Natural killer cell (primary cell): ENCODE measurements at places on chromosomes 13 and 19.
A peak's percentile ranks its signal among the peaks of the same experiment; 100 is the strongest.

- no peak for DNase-seq
Observed at GRCh38 chr19:19758164-19758563, 25.3 kb upstream of the ZNF14 start.

GRCh38 chr19:16076154-16076957, at the start of gene TPM4:
Gene TPM4, plus strand, starts transcription at chr19:16076495. Its CDS starts 71 bp downstream, at chr19:16076566.
- DNase-seq: peak; percentile 91

DNA sequence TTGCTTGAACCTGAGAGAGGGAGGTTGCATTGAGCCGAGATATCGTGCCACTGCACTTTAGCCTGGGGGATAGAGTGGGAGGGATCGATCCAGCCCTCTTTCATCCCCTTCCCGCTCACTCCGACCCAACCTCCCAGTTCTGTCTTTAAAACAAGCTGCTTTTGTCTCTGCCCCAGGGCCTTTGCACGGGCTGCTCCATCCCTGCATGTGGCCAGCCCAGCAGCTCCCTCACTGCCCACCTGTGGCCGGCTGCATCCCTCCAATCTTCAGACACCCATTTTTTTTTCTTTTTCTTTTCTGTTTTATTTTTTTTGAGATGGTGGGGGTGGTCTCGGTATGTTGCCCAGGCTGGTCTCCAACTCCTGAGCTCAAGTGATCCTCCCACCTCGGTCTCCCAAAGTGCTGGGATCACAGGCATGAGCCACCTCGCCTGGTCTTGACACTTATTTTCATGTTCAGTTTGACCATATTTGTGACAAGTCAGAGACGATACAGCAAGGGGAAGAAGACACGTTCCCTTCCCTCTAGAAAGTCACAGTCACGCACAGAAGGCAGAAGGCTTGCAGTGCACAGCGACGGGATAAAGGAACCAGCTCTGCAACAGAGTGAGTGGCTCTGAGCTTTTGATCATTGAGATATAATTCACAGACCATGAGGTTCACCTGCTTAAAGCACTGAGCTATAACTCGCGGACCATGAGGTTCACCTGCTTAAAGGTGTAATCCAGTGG, 31.8 kb downstream of the EFNA2 start:
- DNase-seq: no peak

GRCh38 chr13:39729156-39729555, 73.7 kb downstream of the COG6 start:
- no peak for DNase-seq

DNA sequence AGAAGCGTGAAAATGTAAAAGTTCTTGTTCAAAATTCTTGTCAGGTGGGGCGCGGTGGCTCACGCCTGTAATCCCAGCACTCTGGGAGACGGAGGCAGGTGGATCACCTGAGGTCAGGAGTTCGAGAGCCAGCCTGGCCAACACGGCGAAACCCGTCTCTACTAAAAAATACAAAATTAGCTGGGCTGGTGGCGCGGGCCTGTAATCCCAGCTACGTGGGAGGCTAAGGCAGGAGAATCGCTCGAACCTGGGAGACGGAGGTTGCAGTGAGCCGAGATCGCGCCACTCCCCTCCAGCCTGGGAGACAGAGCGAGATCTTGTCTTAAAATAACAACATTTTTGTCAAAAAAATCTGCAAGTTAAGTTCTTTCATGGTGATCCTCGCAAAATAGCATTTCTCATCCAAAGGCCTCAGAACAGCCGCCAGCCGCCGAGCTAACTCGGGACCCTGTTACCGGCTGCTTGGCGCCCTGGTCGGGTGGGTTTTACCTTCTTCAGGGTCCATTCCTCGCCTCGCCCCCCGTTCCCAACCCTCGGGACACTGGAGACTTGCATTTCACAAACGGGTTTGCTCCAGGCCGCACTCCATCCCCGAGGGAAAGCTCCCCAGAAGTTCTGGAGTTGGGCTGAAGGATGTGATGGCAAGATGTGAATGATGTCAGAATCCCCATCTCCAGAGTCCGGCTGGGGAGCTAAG, 1.6 kb downstream of the LATS2 start:
- DNase-seq: no peak

DNA sequence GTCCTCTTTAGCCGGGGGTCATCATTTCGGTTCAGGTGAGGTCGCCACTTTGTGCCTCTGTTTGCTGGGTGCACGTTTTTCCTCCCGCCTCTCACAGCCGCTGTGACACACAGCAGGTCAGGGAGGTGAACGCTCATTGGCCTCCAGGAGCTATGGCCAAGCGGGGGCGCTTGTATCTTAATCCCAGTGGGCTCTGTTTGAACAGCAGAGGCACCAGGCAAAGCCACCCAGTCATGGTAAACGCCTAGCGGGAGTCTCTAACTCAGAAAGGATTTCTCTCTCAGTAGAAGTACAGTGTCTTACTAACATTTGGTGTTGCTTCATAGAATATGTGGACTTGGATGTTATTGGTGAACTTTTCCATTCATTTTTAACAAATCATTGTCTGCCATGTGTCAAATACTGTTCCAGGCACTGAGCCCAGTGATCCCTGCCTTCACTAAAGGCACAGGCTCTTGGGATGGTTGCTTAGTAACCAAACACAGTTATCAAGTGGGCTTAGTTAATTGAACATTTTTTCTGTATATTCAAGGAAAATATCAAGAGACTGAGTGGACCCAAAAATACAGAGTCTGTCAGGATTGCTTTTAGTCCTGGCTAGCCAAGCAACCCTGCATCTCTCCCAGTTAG, 186.7 kb downstream of the STK24 start:
- no peak for DNase-seq

- DNase-seq: no peak
Observed at GRCh38 chr13:101454767-101455166, 2.3 kb downstream of the ITGBL1 start.

DNA sequence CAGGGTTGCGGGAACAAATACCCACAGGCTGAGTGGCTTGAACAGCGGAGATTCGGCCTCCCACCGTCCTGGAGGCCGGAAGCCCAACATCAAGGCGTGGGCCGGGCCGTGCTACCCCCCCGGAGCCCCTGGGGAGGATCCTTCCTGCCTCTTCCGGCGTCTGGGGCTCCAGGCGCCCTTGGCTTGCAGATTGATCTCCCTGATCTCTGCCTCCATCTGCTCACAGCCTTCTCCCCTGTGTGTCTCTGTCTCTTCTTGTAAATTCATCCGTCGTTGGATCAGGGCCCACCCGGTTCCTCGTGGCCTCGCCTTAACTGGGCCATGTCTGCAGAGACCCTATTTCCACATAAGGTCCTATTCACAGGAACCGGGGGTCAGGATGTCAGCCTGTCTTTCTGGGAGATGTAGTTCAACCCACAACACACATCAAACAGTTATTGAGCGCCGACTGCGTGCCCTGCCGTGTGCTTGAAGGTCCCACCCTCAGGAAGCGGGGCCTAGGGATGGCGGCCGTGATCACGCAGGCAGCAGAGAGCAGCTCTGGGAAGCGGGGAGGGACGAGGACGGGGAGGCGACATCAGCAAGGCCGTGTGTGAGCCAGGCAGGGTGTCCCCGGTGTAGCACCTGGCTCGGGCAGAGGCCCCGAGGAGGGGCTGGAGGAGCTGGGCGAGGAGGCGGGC, 21.3 kb downstream of the HCN2 start:
- DNase-seq: no peak

- DNase-seq: no peak
Observed at GRCh38 chr13:110130431-110130830, 176.5 kb downstream of the COL4A1 start.

- no peak for DNase-seq
Observed at GRCh38 chr13:38166116-38166515, 183.5 kb upstream of the UFM1 start.

- DNase-seq: no peak
Observed at GRCh38 chr13:85461621-85462020, 337.6 kb downstream of the SLITRK6 start.

- no peak for DNase-seq
Observed at GRCh38 chr13:111395511-111396393, 75.3 kb downstream of the TEX29 start.

GRCh38 chr19:2992958-2993357, 15.6 kb downstream of the TLE6 start:
- no peak for DNase-seq

DNA sequence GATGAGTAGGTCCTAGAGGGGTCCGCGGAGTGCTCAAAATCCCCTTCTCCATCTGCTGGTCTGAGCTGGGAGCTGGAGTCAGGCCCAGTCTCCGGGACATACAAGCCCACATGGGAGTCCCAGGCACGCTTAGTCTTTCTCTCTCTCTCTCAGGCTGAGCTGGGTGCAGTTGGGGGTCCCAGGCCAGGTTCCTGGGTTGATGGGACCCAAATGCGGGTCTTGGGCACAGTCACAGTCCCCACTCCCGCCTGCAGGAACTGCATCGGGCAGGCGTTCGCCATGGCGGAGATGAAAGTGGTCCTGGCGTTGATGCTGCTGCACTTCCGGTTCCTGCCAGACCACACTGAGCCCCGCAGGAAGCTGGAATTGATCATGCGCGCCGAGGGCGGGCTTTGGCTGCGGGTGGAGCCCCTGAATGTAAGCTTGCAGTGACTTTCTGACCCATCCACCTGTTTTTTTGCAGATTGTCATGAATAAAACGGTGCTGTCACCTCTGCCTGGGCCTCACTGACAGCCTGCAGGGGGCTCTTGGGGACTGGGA, 23.8 kb downstream of the CYP4F12 start:
- DNase-seq: no peak

GRCh38 chr19:1279782-1280341, 4.5 kb downstream of the FAM174C start:
- DNase-seq: peak; percentile 89

DNA sequence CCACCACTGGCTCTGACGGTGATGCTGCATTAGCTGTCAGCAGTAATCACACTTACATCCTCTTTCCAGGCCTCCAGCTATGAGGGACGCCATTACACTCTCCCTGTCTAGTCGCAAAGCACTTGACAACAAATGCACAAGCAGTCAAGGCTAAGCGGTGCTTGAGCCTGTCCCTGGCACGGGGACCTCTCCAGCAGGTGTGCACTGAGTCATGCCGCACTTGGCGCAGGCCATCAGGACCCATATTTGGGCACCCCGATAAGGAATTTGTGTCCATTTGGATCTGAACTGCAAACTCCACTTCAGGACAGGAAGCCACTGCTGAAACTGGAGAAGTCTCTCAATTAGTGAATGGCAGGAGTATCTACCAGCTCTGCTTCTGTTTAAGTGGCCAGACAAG, 301.9 kb upstream of the OBI1 start:
- no peak for DNase-seq

DNA sequence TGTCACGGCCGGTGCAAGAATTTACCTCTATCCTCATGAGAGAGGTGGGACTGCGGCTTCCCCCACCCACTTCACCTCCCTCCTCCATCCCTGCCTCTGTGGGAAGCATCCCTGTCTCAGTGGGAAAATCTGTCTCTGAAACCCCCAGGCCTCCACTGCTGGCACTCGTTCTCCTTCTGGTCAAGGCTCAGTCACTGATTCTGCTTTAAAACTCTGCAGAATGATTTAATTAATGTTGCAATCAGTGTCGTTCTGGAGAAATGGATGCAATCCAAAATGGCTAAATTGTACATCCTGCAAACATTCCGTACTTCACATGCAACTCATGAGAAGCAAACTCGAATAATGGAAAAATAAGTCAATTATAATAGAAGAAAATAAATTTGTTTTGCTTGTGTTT, 5.6 kb downstream of the RASL11A start:
- DNase-seq: no peak

- no peak for DNase-seq
Observed at GRCh38 chr19:50632151-50632835, 7.4 kb downstream of the SYT3 start.

DNA sequence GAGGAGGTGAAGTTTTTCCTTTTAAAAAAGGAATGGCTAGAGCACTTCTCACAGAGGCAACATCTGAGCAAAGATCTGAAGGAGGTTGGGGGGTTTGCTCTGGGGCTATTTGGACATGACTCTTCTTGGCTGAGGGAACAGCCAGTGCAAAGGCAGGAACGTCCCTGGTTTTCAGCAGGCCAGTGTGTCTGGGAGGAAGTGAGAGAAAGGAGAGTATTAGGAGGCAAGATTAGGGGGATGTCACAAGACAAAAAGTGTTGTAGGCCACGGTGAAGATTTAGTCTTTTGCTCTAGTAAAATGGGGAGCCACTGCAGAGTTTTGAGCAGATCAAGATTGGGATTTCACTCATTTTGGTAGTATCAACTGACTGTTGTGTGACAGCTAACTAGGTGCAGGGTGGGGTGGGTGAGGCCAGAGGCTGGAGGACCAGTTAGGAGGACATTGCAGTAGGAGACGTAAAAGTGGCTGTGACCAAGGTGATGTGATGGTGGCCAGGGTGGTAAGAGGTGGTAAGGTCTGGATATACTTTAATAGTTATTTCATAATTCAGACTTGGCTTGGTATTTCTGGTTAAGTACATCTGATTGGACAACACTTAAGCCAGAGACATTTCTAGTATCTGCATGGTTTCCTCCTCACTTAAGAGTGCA, 40.6 kb downstream of the WDFY2 start:
- DNase-seq: no peak

GRCh38 chr13:66532146-66532545, 698.0 kb downstream of the PCDH9 start:
- no peak for DNase-seq

- no peak for DNase-seq
Observed at GRCh38 chr13:59399513-59399912, 764.2 kb downstream of the DIAPH3 start.
